Brain (organoid and tissue), 16 donors: ENCODE measurements at places on chromosomes 16 and 17.

GRCh38 chr17:49018116-49018612 is 21.0 kb downstream of the IGF2BP1 start:
- no peak for DNase-seq

DNA sequence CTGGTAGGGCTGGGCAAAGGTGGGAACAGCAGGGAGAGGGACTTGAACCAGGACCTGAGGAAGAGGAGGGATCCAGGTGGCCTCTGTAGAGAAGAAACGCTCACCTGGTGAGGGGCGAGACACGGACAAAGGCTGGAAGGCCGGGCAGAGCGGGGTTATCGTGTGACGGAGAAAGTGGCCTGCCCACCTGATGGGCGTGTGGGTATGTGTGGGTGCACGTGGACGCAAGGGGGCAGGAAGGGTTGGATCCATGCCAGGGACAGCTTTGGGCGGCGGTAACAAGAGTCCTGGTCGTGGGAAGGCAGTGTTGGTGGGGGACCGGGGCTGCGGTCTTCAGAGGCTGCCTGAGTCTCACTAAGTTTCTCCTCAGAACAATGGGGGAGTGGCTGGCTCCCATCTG is 104.1 kb upstream of the GSE1 start:
- DNase-seq = no peak

DNA sequence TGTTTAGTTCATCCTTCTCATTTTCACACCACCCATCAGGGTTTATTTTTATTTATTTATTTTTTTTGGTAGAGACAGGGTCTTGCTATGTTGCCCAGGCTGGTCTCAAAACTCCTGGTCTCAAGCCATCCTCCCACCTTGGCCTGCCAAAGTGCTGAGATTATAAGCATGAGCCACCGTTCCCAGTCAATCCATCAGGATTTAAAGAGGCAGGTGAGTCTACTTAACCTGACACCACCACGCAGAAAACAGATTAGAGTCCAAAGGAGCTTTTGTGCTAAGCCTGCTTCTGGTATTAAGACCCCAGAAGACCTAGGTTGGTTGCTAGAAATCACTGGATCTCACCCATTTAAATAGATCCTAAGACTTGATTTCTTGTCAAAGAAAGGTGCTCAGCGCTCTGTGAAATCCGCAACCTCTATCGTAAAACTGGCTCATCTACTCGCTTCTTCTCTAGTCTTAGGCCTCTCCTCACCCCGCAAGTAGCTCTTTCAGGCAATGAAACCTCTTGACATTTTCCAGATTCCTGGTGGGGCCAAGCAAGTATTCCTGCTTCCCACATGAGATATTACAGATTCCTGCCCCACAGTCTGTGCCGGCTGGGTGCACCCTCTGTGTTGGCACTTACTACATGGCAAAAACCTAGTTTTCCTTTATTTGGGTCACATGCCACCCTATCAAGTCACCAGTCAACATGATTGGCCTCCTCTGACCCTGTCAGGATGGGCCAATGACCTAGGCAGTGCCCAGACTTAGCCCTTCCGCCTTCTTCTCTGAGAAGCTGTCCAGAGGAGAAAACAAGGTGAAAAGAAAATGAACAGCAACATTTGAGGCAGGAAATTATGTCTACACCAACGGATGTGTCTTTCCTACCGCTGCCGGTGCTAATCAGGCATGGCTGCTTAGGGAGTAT is 9.0 kb downstream of the PITPNA start:
- DNase-seq = no peak

GRCh38 chr17:55236316-55236715 is 28.4 kb upstream of the HLF start:
- peak; percentile 3 for DNase-seq

- DNase-seq = no peak
Observed at GRCh38 chr17:60750640-60751039, 73.0 kb downstream of the BCAS3 start.

- DNase-seq = no peak
Observed at GRCh38 chr16:53864819-53865493, 161.0 kb downstream of the FTO start.

DNA sequence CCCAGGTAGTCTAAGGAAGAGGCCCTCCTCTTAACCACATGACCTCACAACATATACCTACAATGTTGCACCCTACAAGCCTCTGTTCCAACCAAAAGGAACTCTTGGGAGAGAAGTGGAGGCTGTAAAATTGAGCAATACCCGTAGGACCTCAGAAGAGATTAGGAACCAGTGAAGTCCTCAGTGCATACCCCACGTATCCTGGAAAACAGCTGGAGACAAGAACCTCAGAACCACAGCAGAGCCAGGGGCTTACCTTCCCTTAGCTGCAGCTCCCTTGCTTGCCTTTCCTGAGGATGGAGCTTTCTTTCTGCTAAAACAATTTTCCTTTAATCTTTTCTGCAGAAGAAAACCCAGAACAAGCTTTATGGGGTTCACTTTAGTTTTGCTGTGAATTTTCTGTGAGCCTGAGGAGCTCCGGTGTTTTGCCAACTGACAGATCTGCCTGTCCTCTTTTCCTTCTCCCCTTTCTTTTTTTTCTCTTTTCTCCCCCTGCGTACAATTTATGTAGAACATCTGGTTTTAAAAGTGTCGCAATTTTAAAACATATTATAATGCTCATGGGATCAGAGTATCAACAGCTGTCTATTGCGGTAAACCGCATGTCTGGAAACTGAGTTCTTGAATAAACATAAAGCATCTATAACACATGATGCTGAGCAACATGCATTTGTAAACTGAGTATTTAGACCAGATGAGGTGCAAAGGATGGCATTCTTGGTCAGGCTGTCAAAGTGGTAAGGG is 226.4 kb upstream of the MAF start:
- no peak for DNase-seq
